ENCODE measurements at places on chromosomes 3 and 15. TPM values are rescaled to one million over a fixed set of nuclear protein-coding genes. Genes with fewer than 3 reads are reported as not detected.

DNA sequence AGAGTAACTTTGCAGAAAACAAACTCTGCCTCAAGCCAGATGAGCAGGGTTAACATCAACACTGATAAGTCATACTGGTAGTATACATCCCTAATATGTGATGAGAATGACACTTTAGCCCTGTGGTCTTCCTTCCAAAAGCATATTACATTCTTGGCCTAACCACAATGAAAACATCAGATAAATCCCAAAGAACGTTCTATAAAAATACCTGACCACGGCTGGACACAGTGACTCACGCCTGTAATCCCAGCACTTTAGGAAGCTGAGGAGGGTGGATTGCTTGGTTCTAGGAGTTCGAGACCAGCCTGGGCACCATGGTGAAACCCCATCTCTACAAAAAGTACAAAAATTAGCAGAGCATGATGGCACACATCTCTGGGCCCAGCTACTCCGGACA is 4.7 kb downstream of the TMCC1 start:
- DNase-seq: no peak

The CCDC32 gene
- 17.3 TPM for total RNA-seq

DNA sequence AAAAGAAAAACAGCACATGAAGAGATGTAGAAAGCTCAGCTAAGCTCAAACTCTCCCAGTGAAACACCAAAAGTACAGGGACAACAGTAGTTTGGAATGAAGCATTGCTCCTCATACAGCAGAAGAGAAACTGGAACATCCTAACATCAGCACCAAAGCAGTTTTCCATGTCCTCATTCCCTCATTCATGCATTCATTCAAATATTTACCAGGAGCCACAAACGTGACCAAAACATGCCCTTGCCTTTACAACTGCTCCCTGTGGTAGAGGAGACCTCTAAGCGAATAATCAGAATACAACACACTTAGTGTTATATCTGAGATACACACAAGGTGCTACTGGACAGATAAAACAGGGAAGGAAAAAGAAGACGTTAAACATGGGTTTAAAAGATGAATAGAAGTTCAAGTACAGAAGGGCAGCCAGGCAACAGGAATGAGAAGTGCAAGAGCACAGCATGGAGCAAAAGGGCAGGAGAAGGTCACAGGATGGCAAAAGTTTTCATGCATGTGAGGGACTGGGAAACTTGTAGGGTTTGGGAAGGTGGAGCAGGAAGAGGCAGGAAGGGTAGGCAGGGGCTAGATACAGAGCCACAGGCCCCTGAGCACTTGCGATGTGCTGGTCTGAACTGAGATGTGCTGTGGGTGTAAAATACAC is 58.5 kb upstream of the LMCD1 start:
- DNase-seq: no peak

- no peak for DNase-seq
These were observed 124.7 kb upstream of the TSPAN3 start for GRCh38 chr15:77195586-77195985.

The ISLR gene
- total RNA-seq: 29.4 TPM

The COPG1 gene
- total RNA-seq: 112 TPM

- DNase-seq: no peak
These were observed 285.4 kb upstream of the ROPN1 start for GRCh38 chr3:124277144-124277890.

DNA sequence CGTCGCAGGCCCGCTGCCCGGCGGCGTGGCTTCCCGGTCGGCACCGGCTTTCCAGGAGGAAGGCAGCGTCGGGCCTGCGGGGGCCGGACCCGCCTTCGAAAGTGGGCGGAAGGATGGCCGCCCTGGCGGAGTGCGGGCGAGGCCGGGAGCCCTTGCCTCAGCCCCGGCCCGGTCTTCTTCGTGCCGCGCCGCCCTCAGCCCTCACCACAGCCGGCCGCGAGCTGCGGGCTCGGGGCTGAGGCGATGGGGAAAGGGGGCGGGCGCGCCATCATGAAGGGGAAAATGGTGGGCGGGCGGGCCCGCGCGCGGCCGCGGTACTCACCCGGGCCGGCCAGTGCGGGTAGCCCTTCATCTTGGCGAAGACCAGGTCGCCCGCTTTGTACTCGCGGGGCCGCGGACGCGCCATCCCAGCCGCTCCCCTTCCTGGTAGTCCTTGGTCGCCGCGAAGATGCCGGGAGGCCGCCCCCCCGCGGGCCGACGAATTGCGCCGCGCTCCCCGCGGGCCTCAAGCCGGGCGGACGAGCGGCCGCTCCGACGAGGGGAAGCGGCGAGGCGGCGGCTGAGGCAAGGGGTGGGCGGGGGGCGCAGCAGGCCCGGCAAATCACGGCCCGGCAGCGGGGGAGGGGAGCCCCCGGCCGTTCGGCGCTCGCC is 489 bp downstream of the HDGFL3 start:
- DNase-seq: peak; percentile 75

GRCh38 chr3:128537091-128537703 is 44.2 kb upstream of the GATA2 start:
- DNase-seq: no peak

GRCh38 chr3:55440104-55440708 is 46.9 kb downstream of the WNT5A start:
- peak; percentile 33 for DNase-seq

DNA sequence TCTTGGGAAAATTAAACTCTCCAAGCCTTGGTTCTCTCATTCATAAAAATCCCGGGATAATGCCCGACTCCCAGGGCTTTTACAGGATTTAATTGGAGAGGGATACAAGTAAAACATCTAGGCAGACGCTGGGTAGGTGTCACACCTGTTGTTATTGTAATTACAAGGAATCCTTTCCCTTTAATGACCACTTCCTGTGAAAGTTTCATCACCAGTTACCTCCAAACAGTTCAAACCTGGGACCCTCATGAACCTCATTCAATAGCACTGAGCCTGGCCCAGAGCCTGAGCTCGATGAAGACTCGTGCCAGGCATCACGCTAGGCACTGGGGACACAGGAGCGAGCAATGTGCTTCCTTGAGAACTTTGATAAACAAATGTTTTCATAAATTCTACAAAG is 2.1 kb upstream of the RYK start:
- DNase-seq: no peak

DNA sequence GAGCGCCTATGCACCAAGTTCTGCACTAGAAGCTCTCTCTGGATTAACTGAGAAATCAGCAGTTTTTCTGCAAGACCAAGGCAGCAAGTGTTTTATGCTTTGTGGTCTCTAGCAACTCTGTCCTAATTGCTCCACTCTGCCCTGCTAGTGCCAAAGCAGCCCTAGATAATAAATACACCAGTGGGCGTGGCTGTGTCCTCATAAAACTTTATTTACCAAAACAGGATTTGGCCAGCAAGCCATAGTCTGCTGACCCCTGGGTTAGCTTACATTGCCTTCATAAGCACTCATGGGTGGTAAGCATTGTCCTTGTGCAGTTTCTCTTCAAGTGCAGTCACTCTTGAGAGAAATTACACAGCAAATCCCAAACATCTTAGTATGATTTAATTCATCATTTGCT is 30.7 kb upstream of the SLC24A5 start:
- DNase-seq: no peak

The DUOXA2 gene
- 0.35 TPM for total RNA-seq

GRCh38 chr15:74196175-74196574 is 6.4 kb downstream of the STRA6 start:
- no peak for DNase-seq

The ZBED2 gene
- not detected for total RNA-seq

The TJP1 gene
- total RNA-seq: 53.5 TPM

The PODXL2 gene
- 2.5 TPM for total RNA-seq

- DNase-seq: no peak
These were observed 23.8 kb downstream of the LRRC2 start for GRCh38 chr3:46542344-46542743.

The KCNMB3 gene
- total RNA-seq: 2.2 TPM

DNA sequence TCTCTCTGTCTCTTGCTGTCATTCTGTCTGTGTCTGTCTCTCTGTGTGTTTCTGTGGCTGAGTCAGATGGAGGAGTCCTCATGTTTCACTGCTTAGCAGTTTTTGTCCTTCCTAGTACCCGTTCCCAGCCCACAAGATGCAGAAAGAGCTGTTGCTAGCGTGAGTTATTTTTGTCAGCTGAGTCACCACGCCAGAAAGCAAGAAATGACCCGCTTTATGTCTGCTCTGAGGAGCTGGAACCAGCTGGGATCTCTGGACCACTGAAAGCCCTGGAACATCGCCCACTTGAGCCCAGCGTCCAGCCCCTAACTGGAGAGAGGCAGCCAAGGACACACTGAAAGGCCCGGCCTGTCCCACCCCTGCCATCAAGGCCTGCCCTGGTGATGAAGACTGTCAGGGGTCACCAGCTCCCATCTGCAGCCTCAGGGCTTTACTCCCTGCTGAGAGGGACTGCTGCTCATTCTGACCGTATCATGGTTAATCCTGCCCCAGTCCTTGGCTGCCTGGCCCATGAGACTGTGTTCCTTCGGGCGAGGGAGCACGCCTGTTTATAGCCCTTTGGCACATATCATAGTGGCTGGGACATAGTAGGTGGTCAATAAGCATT is 101.7 kb upstream of the TPM1 start:
- DNase-seq: peak; percentile 35

GRCh38 chr3:1272546-1273265 is 179.9 kb downstream of the CNTN6 start:
- DNase-seq: no peak
